ENCODE measurements at places on chromosomes 7 and 10. TPM values are rescaled to one million over a fixed set of nuclear protein-coding genes. Genes with fewer than 3 reads are reported as not detected.
A peak's percentile ranks its signal among the peaks of the same experiment; 100 is the strongest.

- H3K4me3 ChIP-seq: no peak overlapping the region
- H3K4me1 ChIP-seq: peaks cover 8% of the 10 kb centered on the region
- no peak for DNase-seq
- peaks cover 4% of the 10 kb centered on the region for H3K36me3 ChIP-seq
- H3K27me3 ChIP-seq: no peaks in the 10 kb centered on the region
These were observed 292.8 kb downstream of the CSTF2T start for GRCh38 chr10:51406581-51406980.

DNA sequence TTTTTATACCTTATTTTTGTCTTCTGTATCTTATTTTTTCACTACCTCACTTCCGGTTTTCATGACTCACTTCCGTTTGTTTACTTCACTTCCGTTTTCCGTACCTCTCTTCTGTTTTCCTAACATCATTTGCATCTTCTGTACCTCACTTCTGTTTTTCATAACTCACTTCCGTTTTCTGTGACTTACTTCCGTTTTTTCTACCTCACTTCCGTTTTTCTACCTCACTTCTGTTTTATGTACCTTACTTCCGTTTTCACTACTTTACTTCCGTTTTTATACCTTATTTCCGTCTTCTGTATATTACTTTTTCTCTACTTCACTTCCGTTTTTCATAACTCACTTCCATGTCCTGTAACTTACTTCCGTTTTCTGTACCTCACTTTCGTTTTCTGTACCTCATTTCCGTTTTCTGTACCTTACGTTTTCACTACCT, 492.5 kb upstream of the AKR1E2 start:
- no peaks in the 10 kb centered on the region for H3K36me3 ChIP-seq
- no peak overlapping the region for H3K27ac ChIP-seq
- no peaks in the 10 kb centered on the region for H3K4me1 ChIP-seq
- H3K27me3 ChIP-seq: no peaks in the 10 kb centered on the region
- no peak overlapping the region for H3K4me3 ChIP-seq
- DNase-seq: no peak

Gene NPC1L1
- not detected for total RNA-seq

Gene CPA1
- not detected for total RNA-seq

GRCh38 chr7:141702047-141702567, at the start of gene DENND11:
DENND11 (minus strand) TSS chr7:141702166; CDS start chr7:141702153, 13 bp downstream.
- H3K4me3 ChIP-seq: peak within 1 kb of the TSS; percentile 84
- no peaks in the 10 kb centered on the region for H3K27me3 ChIP-seq
- no peaks in the 10 kb centered on the region for H3K36me3 ChIP-seq

- no peaks in the 10 kb centered on the region for H3K36me3 ChIP-seq
- peak overlapping the region; percentile 93 for H3K27ac ChIP-seq
- DNase-seq: peak; percentile 62
- H3K4me1 ChIP-seq: peaks cover 30% of the 10 kb centered on the region
These were observed 1106.2 kb downstream of the NRG3 start for GRCh38 chr10:82981137-82981723.

- H3K27me3 ChIP-seq: peaks cover 7% of the 10 kb centered on the region
- peaks cover 12% of the 10 kb centered on the region for H3K4me1 ChIP-seq
- H3K4me3 ChIP-seq: peak overlapping the region; percentile 38
- no peak overlapping the region for H3K27ac ChIP-seq
- H3K36me3 ChIP-seq: no peaks in the 10 kb centered on the region
- peak; percentile 1 for DNase-seq
These were observed 1.6 kb upstream of the ADAP1 start for GRCh38 chr7:956031-956430.

Gene GTF2I
- 391 TPM for total RNA-seq

- no peak for DNase-seq
- no peaks in the 10 kb centered on the region for H3K36me3 ChIP-seq
- H3K27ac ChIP-seq: no peak overlapping the region
- no peaks in the 10 kb centered on the region for H3K4me1 ChIP-seq
These were observed 28.9 kb downstream of the MINDY4 start for GRCh38 chr7:30799976-30800661.

Gene NAT16
- total RNA-seq: 2.4 TPM

- no peak for DNase-seq
- H3K4me1 ChIP-seq: no peaks in the 10 kb centered on the region
- H3K36me3 ChIP-seq: peaks cover 5% of the 10 kb centered on the region
- no peak overlapping the region for H3K27ac ChIP-seq
These were observed 102.3 kb downstream of the DYNC1I1 start for GRCh38 chr7:95874541-95875265.

DNA sequence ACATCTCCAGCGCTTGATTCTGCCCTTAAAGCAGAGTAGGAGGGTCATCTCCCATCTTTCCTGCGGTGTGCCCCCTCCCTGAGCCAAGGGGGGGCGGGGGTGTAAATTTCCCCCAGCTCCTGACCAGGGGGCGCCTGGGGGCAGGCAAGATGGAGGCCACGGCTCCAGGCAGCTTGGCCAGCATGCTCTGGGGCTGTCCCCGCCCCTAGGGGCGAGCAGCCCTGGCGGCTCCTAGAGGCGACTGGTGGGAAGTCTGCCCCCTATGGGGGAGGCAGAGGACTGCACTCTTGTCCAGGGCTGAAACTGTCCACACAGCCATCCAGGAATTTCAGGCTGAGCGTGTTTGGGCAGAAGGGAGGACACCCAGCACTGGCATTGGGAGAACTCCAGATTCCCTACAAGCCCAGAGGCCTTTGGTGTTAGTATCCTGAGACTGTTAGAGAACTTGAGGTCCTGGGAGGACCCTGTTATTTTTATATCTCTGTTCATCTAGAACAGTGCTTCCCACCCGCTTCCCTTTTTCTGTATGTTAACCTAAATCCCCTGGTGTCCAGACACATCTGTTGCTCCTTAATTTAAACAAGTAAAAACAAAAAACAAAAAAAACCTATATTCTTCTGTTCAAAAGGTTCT, 4.6 kb downstream of the STRA8 start:
- no peaks in the 10 kb centered on the region for H3K36me3 ChIP-seq
- no peaks in the 10 kb centered on the region for H3K4me1 ChIP-seq
- peaks cover 2% of the 10 kb centered on the region for H3K27me3 ChIP-seq
- no peak for DNase-seq
- no peak overlapping the region for H3K4me3 ChIP-seq

Gene NOM1
- 18.0 TPM for total RNA-seq

DNA sequence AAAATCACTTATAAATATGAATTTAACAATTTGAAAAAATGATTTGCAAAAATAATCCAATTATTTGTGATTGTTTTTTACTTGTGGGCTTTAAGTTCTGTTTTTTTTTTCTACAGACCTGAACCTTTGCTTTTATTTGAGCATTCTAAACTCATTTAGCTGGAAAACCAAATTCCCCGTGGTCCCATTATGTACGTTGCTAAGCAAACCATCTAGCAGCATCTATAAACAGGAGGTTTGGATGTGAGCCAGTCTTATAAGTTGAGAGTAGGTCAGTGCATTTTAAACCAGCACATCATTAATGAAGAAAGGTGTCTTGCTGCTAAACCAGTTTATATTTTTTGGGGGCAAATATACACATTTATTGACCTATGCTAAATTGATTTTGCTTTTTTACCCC, 77.3 kb downstream of the LRRN3 start:
- DNase-seq: no peak

DNA sequence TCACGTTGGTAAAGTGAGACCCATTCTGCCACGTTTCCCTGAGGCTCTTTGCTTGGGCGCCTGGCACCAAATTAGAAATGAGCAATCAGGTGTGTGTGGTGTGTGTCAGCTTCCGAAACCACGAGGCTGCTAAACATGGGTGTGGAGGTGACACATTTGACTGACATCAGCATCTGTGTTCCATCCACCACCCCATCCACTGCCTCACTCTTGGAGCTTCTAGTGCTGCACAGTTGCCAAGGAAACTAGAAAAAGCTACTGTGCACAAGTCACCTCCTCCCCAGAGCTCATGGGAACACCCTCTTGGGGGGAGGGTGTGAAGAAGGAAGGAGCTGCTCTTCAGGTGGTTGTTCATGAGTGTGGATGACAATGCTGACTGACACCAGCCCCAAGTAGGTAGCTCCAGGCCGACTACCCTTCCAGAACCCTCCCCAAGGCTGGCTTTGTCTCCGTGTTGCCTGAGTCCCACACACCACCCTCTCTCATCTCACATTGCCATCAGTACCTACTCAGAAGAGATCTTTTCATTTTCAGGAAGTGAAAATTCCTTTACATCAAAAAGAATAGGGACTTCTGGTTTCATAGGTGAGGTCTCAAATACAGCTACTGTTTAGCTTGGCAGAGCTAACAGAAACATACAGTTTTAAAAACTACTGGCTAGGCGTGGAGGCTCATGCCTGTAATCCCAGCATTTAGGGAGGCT, 152.2 kb downstream of the TMEM178B start:
- no peak overlapping the region for H3K4me3 ChIP-seq
- peaks cover 19% of the 10 kb centered on the region for H3K4me1 ChIP-seq
- DNase-seq: no peak
- no peak overlapping the region for H3K27ac ChIP-seq
- no peaks in the 10 kb centered on the region for H3K36me3 ChIP-seq

GRCh38 chr7:118949031-118949430, 724.5 kb downstream of the ANKRD7 start:
- peaks cover 1% of the 10 kb centered on the region for H3K27me3 ChIP-seq
- H3K27ac ChIP-seq: no peak overlapping the region
- H3K4me1 ChIP-seq: peaks cover 6% of the 10 kb centered on the region
- H3K4me3 ChIP-seq: no peak overlapping the region
- H3K36me3 ChIP-seq: no peaks in the 10 kb centered on the region

Gene PHYHIPL
- 6.2 TPM for total RNA-seq

- no peak overlapping the region for H3K27ac ChIP-seq
- H3K4me1 ChIP-seq: peaks cover 4% of the 10 kb centered on the region
- no peak for DNase-seq
- H3K27me3 ChIP-seq: peaks cover 4% of the 10 kb centered on the region
- no peaks in the 10 kb centered on the region for H3K36me3 ChIP-seq
- H3K4me3 ChIP-seq: no peak overlapping the region
These were observed 49.9 kb downstream of the PWWP2B start for GRCh38 chr10:132446661-132447445.

Gene NUTM2E
- total RNA-seq: 0.86 TPM

Gene STEAP1B
- not detected for total RNA-seq

Gene ZNF804B
- total RNA-seq: 0.10 TPM

- peaks cover 2% of the 10 kb centered on the region for H3K27me3 ChIP-seq
- H3K4me3 ChIP-seq: no peak overlapping the region
- no peaks in the 10 kb centered on the region for H3K36me3 ChIP-seq
- H3K4me1 ChIP-seq: no peaks in the 10 kb centered on the region
These were observed 270.3 kb upstream of the SORCS1 start for GRCh38 chr10:107434854-107435253.

GRCh38 chr10:105170521-105170920, 529.4 kb downstream of the SORCS3 start:
- no peaks in the 10 kb centered on the region for H3K27me3 ChIP-seq
- H3K36me3 ChIP-seq: no peaks in the 10 kb centered on the region
- no peak for DNase-seq
- no peak overlapping the region for H3K27ac ChIP-seq

DNA sequence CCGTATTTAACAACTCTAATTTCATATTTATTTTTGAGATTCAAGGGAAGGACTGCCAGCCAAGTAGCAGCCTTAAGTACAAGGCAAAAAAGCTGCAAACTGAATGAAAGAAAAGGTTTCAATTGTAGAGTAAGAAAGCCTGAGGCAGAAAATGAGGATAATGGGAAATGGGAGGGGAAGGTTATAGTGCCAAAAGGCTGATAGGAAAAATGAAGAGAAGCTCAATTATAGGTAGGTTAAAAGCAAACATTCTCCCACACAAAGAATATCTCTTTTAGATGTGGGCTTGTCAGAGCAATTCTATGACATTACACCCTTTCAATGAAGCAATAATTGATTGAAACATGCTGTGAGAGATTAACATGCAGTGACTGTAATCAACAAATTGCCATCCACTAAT, 175.3 kb downstream of the RAPGEF5 start:
- peak overlapping the region; percentile 79 for H3K4me3 ChIP-seq
- H3K36me3 ChIP-seq: peaks cover 10% of the 10 kb centered on the region
- no peak for DNase-seq

Gene P4HA1
- 3.5 TPM for total RNA-seq

- H3K27ac ChIP-seq: no peak overlapping the region
- no peaks in the 10 kb centered on the region for H3K27me3 ChIP-seq
- H3K4me1 ChIP-seq: peaks cover 5% of the 10 kb centered on the region
- no peak for DNase-seq
These were observed 3.8 kb downstream of the FAM13C start for GRCh38 chr10:59358576-59358975.

Gene PNLIPRP2
- total RNA-seq: not detected

GRCh38 chr10:24382045-24382444, 173.1 kb downstream of the KIAA1217 start:
- peaks cover 19% of the 10 kb centered on the region for H3K4me1 ChIP-seq
- H3K36me3 ChIP-seq: no peaks in the 10 kb centered on the region
- peaks cover 2% of the 10 kb centered on the region for H3K27me3 ChIP-seq
- H3K27ac ChIP-seq: no peak overlapping the region
- peak overlapping the region; percentile 2 for H3K4me3 ChIP-seq
- no peak for DNase-seq

All from glutamatergic neuron (in vitro differentiated cells).